Retina (tissue), 1 donor: ENCODE measurements at places on chromosomes 5 and 9.

GRCh38 chr5:58855851-58856739 is 273.2 kb downstream of the RAB3C start:
- no peak for DNase-seq

GRCh38 chr9:20551835-20552234 is 70.5 kb downstream of the MLLT3 start:
- DNase-seq = no peak

GRCh38 chr5:39742916-39743315 is 318.1 kb upstream of the DAB2 start:
- DNase-seq = no peak

DNA sequence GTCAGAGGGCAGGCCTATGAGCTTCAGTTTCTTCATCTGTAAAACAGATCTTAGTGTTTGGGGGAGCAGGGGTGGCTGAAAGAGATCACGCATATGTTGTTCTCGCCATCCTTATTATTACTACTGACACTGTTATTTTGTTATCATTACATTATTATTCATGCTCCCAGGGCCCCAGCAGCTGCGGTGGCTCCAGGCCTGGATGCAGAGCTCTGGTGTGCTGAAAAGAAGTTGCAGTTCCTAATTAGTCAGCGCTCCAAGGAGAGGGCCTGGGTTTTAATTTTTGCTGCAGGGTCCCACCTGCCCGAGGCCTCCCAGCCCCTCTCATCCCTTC is 19.5 kb downstream of the CXXC5 start:
- DNase-seq = no peak

DNA sequence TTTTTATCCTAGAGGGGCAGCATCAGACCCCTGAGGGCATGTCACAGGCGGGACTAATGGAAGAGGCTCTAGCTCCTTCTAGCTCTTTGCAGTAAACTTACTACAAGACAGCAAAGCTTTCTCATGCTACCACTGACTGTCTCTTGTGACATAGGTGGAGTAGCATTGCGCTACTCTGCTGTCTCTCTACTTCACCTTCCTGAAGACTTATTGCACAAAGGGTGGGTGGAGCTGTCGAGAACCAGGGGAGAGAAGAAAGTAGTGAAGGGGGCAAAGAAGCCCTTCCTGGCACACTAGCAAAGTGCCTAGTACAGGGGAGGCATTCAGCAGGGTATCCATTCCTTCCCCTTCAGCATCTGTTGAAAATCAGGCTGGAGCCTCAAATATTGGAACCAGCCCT is 36.1 kb upstream of the NEK6 start:
- DNase-seq = no peak

DNA sequence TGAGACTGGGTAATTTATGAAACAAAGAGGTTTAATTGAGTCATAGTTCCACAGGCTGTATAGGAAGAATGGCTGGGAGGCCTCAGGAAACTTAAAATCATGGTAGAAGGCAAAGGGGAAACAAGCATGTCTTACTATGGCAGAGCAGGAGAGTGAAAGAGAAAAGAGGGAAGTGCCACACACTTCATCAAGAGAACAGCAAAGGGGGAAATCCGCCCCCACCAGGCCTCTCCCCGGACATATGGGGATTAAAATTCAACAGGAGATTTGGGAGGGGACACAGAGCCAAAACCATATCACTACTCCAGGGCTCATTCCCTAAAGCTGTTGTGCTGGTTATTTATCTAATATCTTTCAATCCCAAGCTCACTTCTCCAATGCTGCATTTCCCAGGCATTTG is 50.2 kb upstream of the NR3C1 start:
- DNase-seq = no peak

DNA sequence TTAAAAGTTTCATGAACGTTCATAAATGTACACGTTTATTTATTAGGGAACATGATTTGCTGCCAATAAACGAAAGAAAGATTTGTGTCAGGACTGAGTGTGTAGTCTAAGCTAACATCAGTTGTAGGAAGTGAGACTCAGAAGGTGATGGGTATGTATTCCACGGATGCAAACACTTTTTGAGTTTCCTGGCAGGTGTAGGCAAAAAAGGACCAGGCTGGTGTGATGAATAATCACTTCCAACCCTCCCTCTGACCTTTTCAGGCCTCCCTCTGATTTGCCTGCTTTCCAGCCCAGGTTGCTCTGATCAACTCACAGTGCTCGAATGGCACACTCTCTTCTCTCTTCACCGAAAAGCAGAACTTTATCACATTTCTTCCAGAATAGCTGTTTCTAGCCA is 51.8 kb downstream of the BASP1 start:
- DNase-seq = no peak

DNA sequence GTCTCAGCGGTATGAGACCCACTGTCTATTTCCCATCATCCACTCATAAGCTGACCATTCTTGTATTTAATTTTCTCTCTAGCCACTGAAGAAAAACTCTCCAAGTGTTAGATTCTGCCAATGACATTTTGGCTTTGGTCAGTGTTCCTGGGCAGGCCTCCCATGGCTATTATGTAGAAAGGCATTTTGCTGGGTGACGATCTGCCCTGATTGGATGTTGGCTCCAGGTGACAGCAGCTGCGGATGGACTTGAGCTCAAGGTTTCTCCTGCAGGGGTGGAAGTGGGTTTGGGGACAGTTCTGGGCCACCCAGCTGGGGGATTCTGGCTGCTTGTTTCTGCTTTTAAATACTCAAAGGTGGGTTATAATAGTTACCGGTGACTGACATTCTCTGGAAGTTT is 31.6 kb downstream of the ACSL6 start:
- no peak for DNase-seq

DNA sequence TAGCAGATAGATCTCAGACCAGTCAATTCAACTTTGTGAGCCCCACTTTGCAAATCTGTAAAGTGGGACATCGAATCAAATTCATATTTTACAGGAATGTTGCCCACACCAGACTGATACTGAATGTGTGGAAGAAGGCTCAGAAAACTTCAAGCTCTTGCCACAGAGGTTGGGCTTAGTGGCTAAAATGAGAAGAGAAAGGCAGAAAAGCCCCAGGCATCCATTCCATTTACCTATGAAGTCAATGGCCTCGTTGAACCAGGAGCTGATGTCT is 1.7 kb downstream of the DUSP1 start:
- no peak for DNase-seq

- DNase-seq = no peak
Observed at GRCh38 chr9:98081477-98082219, 25.1 kb downstream of the NANS start.

- no peak for DNase-seq
Observed at GRCh38 chr5:146042628-146043279, 62.6 kb downstream of the PLAC8L1 start.

DNA sequence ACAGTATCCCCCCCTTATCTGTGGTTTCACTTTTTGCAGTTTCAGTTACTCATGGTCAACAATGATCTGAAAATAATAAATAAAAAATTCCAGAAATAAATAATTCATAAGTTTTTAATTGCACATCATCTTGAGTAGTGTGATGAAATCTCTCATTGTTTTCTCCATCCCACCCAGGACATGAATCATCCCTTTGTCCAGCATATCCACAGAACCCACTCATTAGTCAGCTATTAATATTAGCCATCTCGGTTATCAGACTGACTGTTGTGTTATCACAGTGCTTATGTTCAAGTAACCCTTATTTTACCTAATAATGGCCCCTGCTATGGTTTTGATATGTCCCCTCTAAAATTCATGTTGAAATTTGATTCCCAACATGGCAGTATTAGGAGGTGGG is 40.7 kb downstream of the FAM114A2 start:
- DNase-seq = no peak

- no peak for DNase-seq
Observed at GRCh38 chr5:134008266-134008749, 3.5 kb upstream of the VDAC1 start.

DNA sequence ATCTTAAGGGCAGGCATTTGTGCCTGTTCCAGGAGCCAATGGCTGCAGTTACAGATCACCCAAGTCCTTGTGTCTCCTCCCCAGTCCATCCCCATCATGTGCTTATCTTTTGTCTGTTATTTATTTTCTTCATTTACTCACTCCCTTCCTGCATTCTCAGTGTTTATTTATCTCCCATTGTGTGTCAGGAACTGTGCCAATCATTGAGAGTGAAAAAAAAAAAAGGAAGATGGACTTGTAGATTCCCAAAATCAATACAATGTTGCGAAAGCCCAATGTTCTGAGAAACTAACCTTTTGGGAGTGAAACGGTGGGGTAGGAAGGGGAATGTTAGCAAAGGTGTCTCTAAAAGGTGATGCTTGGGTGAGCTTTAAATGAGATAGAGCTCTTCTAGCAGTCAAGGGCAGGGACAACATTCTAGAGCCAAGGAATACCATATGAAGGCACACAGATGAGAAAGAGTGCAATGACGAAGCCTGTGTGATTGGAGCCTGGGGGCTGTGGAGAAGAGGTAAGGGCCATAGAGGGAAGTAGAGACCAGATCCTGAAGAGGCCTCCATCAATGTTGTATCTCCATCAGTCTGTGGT is 53.0 kb downstream of the CMYA5 start:
- no peak for DNase-seq

- no peak for DNase-seq
Observed at GRCh38 chr9:33288828-33289483, 1.4 kb upstream of the NFX1 start.

- no peak for DNase-seq
Observed at GRCh38 chr9:112112519-112112918, 62.6 kb downstream of the SUSD1 start.

DNA sequence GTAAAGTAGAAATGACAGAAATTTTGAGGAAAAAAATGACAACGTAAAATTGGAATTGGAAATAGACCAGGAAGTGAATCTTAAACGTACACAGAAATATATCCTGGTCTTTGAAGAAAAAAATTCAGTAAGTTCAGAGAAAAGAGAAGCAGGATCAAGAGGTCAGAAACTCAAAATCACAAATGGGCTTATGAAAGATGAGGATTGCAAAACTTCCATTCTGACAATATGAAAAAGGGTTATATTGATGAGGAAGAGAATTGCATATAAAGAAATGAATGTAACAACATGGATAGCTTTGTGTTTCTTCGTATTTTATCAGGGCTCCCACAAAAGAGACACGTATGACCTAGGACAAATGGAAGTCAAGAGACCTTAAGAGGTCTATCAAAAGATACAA is 58.1 kb downstream of the OXCT1 start:
- no peak for DNase-seq

DNA sequence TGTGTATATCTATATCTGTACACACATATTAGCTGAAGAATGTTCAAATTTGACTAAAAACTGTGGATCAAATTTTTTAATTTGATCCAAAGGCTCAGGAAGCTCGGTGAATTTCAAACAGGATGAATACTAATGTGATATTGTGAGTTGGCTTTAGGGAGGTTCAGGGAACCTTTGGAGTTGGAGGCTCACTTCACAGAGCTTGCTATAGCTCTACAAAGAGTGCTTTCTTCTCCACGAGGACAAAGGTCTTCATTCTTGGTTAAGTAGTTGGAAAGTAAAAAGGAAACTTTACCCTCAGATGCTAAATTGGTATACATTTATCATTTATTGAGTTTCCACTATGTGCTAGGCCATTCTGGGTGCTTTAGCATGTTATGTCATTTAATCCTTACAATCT is 36.3 kb upstream of the MTAP start:
- DNase-seq = no peak

- DNase-seq = no peak
Observed at GRCh38 chr5:83433891-83434290, 37.7 kb upstream of the VCAN start.

- DNase-seq = no peak
Observed at GRCh38 chr5:85052826-85053225, 668.1 kb upstream of the EDIL3 start.

- DNase-seq = no peak
Observed at GRCh38 chr5:131171276-131171810, 599 bp downstream of the LYRM7 start.

DNA sequence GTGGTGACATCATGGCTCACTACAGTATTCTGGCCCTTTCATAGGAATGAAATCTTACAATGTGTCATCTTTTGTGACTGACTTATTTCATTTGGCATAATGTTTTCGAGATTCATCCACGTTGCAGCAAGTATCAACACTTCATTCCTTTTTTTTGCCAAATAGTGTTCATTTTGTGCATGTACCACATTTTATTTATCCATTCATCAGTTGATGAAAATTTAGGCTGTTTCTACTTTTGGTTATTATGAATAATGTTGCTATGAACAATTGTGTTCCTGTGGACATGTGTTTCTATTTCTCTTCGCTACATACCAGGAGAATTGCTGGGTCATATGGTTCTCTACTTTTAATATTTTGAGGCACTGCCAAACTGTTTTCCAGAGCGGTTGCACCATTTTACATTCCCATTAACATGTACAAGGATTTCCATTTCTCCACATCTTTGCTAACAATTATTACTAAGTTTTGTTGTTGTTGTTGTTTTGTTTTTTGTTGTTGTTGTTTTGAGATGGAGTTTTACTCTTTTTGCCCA is 43.5 kb downstream of the RMI1 start:
- DNase-seq = no peak

GRCh38 chr9:83146325-83146724 is 83.4 kb upstream of the RASEF start:
- DNase-seq = no peak

GRCh38 chr5:33841891-33842290 is 49.9 kb downstream of the ADAMTS12 start:
- no peak for DNase-seq

DNA sequence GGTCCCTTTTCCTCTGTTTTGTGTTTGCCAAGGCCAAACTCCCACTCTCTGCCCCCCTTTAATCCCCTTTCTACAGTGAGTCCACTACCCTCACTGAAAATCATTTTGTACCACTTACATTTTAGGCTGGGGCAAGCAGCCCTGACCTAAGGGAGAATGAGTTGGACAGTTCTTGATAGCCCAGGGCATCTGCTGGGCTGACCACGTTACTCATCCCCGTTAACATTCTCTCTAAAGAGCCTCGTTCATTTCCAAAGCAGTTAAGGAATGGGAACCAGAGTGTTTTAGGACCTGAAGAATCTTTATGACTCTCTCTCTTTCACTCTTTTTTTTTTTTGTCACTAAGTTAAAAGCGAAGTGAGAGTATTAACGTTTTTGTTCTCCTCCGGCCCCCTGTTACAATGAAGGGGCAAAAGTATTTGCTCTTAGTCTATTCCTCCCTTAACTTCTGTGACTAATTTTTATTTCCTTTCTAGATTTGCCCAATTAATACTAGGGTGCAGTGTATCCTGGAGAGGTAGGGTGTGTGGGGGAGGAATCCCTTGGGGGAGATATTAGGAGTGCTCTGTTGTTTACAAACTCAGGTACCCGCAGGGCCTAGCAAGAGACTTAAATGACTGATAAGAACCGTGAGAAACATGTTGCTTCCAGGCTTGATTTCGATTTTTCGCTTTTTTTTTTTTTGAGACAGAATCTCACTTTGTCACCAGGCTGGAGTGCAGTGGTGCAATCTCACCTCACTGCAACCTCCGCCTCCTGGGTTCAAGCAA is 14.7 kb downstream of the GM2A start:
- no peak for DNase-seq
